ENCODE measurements at places on chromosomes 3 and 15. TPM values are rescaled to one million over a fixed set of nuclear protein-coding genes. Genes with fewer than 3 reads are reported as not detected.

DNA sequence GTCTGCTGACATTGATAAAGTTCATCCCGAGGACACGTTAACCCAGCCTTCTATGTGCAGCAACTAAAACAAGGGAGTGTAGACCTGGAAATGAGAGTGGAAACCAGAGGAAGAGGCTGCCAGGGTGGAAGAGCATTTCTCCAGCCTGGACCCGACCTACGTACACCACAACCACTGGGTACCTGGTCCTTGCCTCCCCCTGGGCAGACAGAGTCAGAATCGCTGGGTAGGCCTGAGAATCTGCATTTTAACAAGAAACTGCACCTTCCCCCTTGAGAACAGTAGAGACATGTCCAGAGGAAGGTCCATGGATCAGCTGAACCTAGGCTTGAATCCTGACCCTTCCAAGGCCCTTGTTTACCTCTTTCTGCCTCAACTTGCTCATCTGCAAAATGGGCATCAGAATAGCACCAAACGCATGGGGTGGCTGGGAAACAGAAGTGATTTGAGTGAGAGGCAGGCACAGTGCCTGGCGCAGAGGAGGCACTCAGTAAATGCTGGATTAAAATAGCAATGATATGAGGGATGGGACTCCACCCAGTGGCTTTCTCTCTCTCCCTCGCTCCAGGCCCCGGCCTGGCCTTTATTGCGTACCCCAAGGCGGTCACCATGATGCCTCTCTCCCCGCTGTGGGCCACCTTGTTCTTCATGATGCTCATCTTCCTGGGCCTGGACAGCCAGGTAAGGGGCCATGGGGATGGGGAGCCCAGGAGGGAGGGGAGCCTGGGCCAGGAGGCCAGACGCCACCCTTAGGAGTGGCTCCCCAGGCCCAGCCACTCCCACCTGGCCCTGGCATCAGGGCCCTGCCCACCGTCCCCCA is 66.9 kb upstream of the SLC6A1 start:
- DNase-seq: no peak
- no peak overlapping the region for H3K4me3 ChIP-seq
- H3K27me3 ChIP-seq: peaks cover 44% of the 10 kb centered on the region
- peaks cover 3% of the 10 kb centered on the region for H3K36me3 ChIP-seq

- DNase-seq: no peak
- H3K4me1 ChIP-seq: peaks cover 8% of the 10 kb centered on the region
- no peaks in the 10 kb centered on the region for H3K27me3 ChIP-seq
- no peak overlapping the region for H3K4me3 ChIP-seq
- H3K27ac ChIP-seq: no peak overlapping the region
- H3K36me3 ChIP-seq: no peaks in the 10 kb centered on the region
Observed at GRCh38 chr3:79041621-79042020, 726.2 kb downstream of the ROBO1 start.

- no peak overlapping the region for H3K4me3 ChIP-seq
- H3K27me3 ChIP-seq: no peaks in the 10 kb centered on the region
- no peaks in the 10 kb centered on the region for H3K36me3 ChIP-seq
- DNase-seq: no peak
Observed at GRCh38 chr15:77292969-77293558, 126.8 kb downstream of the PEAK1 start.

- H3K36me3 ChIP-seq: no peaks in the 10 kb centered on the region
- H3K27ac ChIP-seq: no peak overlapping the region
- H3K27me3 ChIP-seq: peaks cover 54% of the 10 kb centered on the region
- DNase-seq: no peak
- peaks cover 7% of the 10 kb centered on the region for H3K4me1 ChIP-seq
Observed at GRCh38 chr3:194112120-194113106, 23.5 kb upstream of the HES1 start.

DNA sequence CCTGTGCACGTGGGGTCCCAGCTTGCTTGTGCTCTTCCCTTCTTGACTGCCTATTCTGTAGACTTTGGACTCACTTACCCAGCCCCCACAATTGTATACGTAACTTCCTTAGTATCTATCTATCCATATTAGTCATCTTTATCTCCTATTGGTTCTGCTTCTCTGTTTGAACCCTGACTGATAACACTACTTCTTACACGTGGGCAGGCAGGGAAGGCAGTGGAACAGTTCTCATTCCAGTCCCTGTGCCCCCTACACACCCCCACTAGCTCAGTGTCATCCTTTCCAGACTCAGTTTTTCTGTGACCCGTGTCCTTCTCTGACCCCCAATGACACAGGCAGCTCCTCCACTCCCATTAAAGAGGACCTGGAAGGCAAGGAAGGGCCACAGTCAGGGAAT is 74.2 kb upstream of the FBN1 start:
- no peak overlapping the region for H3K27ac ChIP-seq
- H3K36me3 ChIP-seq: peaks cover 10% of the 10 kb centered on the region
- no peak for DNase-seq
- no peak overlapping the region for H3K4me3 ChIP-seq
- H3K27me3 ChIP-seq: no peaks in the 10 kb centered on the region

- H3K36me3 ChIP-seq: no peaks in the 10 kb centered on the region
- no peaks in the 10 kb centered on the region for H3K27me3 ChIP-seq
Observed at GRCh38 chr3:115659253-115660220, 36.2 kb downstream of the GAP43 start.

GRCh38 chr3:51686512-51687215 is 15.6 kb downstream of the TEX264 start:
- H3K4me1 ChIP-seq: peaks cover 33% of the 10 kb centered on the region
- H3K36me3 ChIP-seq: peaks cover 24% of the 10 kb centered on the region
- H3K4me3 ChIP-seq: no peak overlapping the region

CELSR3 gene
- 9.6 TPM for total RNA-seq

- no peaks in the 10 kb centered on the region for H3K27me3 ChIP-seq
- no peak for DNase-seq
- H3K4me1 ChIP-seq: peaks cover 36% of the 10 kb centered on the region
- no peak overlapping the region for H3K4me3 ChIP-seq
- peak overlapping the region; percentile 72 for H3K27ac ChIP-seq
Observed at GRCh38 chr3:63914312-63914711, 2.1 kb upstream of the SCAANT1 start.
